CD4-positive, alpha-beta T cell treated with Interleukin-1 beta for 1 hour (primary cell): ENCODE measurements at places on chromosomes 4 and X.
A peak's percentile ranks its signal among the peaks of the same experiment; 100 is the strongest.

- DNase-seq, result no peak
Observed at GRCh38 chr4:72326692-72327632, 242.1 kb downstream of the ADAMTS3 start.

GRCh38 chrX:15465347-15465746 is 27.8 kb downstream of the PIR start:
- no peak for DNase-seq

DNA sequence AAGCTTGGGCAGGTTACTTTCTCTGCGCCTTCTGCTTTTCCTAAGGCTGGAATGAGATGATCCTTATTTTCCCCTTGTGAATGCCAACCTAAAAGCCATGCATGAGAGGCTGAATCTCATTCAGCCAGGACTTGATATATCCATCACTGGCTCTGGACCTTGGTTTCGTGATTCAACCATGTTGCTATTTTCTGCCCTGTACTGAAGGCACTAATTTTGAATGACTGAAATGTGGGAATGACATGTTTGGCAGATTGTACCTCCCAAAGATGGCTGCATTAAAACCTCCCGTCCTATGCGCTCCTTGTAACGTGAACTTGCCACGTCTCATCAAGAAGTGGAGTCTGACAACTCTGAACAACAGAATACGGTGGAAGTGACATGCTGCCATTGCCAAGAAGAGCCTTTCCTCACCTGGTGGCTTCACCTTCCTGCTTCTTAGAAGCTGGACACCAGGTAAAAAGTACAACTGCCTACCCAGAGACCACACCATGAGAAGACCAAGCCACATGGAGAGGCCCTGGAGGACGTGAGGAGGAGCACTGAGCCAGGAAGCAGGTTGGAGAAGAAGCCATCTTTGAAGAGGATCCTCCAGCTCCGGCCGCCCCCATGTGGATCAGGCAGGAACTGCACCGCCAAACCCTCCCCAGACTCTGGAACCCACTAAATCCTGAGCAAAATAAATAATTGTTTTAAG is 174.5 kb downstream of the NSUN7 start:
- peak; percentile 54 for DNase-seq

GRCh38 chr4:118270492-118270891 is 82.3 kb downstream of the PRSS12 start:
- DNase-seq, result no peak

GRCh38 chrX:24243692-24244091 is 70.2 kb downstream of the SUPT20HL2 start:
- no peak for DNase-seq

DNA sequence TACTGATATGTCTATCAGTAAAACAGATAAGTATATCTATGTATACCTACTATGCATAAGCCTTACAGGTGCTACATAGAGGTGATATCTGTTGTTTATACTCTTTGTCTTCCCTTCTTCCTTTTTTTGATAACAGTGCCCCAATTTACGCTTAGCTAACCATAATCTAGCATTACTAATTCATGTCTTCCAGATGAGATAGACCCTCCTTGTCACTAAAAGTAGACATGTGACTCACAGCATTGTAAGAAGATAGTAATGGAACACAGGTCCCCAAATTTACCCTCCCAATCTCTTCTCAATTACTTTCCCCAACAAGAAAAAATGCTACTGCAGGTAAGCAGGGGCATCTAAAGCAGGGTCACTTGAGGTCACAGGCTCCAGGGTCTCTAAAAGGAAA is 7.9 kb upstream of the NFKB1 start:
- no peak for DNase-seq

GRCh38 chrX:12329476-12329875 is 191.2 kb downstream of the FRMPD4 start:
- DNase-seq, result no peak

DNA sequence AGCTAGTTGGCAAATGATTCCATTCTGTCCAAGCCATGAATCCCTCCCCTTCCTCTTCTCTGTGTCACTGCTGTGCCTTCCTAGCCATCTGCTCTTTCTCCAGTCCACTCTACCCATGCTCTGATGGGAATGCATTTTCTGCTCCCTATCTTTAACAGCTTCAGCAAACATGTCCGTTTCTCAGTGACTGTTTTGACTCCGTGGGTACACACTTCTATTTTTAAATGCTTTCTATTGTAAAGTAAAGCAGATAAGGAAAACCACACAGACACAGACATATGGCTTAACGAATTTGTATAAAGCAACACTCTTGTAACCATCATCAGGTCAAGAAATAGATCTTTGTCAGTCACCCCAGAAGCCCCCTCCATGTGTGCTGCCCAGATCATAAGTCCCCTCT is 72.4 kb upstream of the KLHL13 start:
- no peak for DNase-seq

DNA sequence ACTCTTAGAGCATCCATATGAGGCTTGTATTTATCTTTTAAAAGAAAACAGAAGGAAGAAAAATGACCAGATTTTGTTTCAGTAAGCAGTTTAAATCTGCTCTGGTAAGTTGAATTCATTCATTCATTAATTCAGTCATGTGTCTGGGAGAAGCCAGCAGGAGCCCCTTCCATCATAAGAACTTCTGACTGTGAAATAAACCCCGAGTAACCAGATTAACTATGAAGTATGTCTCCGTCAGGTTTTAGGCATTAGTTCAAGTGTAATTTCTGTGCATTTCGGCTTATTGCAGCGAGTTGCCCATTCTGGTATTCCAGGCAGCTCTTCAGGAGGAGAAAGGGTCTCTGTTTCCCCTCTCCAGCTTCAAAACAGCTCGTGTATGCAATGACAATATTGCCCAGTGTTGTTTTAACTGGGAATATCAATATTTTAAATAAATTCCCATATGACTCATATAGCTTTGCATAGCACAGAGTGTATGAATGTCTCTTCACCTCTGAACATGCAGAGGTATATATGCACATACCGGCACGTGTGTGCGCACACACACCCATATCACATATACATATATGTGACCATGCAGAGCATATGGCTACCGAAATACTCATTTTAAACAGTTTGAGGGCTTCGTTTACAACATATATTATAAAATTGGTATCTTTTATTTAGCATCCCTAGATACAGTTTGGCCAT is 255.3 kb downstream of the BCOR start:
- no peak for DNase-seq

GRCh38 chr4:110344165-110344564 is 131.8 kb upstream of the ENPEP start:
- no peak for DNase-seq

GRCh38 chr4:168864821-168865541 is 145.1 kb downstream of the CBR4 start:
- DNase-seq, result no peak

DNA sequence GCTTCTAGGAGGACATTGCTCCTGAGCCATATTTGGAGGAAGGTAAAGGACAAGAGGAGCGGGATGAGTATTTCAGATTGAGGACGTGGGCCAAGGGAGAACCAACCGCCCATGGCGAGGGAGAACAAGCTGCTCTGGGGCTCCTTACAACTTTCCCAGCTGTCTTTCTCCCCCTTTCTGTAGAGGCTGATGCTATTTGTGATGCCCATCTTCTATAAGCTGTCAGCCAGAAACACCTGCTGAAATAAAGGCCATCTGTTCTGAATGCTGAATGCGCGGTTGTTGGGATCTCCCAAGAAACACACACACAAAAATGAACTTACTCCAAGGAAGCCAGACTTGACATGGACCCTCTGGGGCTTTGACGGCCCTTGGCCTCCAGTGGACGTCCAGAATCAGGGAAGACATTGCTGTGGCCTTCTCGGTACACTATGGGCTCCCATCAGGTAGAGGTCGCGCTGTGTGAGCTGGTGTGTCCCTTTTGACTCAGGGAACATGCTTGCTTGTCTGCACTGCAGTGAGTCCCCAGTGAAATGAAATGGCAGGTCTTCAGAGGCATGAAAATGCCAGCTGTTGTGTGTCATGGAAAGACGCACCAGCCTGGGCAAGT is 30.9 kb downstream of the RWDD4 start:
- DNase-seq, result no peak

- DNase-seq, result no peak
Observed at GRCh38 chrX:109997786-109998452, 5.0 kb upstream of the TMEM164 start.

DNA sequence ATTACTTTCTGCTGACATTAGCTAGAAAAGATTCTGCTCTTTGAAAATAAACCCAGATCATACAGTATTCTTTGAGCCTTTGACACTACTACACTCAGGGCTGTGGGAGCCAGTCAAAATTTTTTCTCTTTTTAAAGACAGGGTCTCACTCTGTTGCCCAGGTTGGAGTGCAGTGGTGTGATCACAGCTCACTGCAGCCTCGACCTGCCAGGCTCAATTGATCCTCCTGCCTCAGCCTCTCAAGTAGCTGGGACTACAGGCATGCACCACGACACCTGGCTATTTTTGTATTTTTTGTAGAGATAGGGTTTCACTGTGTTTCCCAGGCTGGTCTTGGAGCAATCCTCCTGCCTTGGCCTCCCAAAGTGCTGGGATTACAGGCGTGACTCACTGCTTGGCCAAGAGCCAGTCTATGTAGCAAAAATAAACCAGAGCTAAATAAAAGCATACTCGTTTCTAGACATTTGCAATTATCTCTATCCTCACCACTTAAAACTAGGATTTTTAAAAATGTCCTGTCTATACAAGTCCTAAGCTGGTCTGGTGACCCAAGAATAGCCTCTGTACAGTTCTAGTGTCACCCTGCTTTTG is 43.2 kb downstream of the AKAP4 start:
- no peak for DNase-seq

GRCh38 chrX:71493111-71493613 is 39.7 kb upstream of the OGT start:
- DNase-seq, result no peak

DNA sequence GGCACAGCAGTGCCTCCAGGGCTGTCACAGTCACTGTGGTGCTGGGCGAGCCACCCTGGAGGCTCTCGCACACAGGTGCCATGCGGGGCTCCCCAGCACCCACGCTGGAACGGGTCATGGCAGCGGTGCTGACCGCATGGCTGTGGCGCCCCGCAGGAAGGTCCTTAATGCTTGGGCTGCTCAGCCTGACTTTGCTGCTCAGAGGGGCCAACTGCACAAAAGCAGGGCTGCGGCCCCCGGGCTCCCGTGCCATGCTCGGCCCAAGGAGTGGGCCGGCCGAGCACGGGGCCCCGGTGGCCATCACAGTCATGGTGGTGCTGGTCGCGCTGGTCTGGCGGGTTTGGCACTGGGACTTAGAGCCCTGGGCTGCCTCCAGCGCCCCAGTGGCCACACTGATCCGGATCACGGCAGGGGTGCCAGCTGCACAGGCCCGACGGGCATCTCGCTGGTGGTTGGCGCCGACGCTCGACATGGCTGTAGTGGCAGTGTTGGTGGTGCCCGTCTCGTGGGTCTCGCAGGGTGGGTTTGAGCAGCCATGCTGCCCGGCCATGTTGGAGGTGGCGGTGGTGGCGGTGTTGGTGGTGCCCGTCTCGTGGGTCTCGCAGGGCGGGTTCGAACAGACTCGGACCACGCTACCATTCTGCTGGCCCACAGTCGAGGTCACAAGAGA is 10.2 kb upstream of the RENBP start:
- no peak for DNase-seq

DNA sequence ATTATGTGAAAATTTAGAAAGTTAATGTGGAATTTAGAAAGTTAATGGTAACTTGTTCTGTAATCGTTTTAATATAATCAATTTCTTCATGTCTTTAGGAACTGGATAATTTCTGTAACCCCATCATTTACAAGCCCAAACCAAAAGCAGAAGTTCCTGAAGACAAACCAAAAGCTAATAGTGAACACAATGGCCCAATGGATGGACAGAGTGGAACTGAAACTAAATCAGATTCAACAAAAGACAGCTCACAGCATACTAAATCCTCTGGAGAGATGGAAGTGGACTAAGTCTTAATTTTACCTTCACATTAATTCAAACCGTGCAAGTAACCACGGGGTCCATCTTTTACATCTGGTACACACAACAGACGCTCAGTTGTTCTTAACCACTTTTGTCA is 48.1 kb upstream of the PLK4 start:
- DNase-seq, result no peak

GRCh38 chrX:85326234-85327059 is 53.0 kb downstream of the POF1B start:
- DNase-seq, result no peak

- DNase-seq, result no peak
Observed at GRCh38 chr4:142404191-142404611, 441.9 kb downstream of the INPP4B start.

GRCh38 chrX:11111947-11112346 is 815 bp downstream of the HCCS start:
- no peak for DNase-seq

DNA sequence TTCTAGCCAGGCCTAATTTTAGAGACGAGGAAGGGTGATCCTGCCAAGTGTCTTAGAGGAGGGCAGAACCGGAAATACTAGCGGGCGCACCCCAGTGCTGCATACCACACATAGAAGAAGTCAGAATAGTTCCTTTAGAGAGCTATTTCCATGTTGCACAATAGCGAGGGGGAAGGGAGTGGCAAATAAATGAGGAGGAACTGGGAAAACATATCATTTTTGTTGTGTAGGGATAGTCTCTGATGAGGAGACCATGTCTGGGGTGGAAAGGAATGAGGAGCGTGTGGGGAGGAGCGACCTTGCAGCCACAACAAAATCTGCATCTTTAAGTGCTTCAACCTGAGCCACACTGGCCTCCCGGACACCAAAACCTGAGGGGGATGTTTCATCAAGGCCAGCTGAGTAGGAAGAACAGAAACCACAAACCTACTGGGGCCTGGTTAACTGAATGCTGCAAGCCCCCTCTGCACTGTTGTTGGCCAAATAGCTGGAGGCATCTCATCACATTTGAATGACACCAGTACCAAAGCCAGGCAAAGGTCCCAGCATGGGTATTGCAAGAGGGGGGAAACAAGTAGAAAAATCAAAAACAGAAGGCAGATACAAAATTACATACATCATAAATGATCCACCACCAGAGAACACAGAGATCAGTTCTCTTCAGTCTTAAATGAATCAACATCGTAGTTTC is 26.7 kb upstream of the C1QTNF7 start:
- peak; percentile 41 for DNase-seq

- DNase-seq, result no peak
Observed at GRCh38 chr4:87718217-87718835, 68.2 kb downstream of the DMP1 start.

- no peak for DNase-seq
Observed at GRCh38 chrX:121671649-121672048, 624.2 kb downstream of the GLUD2 start.

- no peak for DNase-seq
Observed at GRCh38 chrX:39576041-39576872, 521.5 kb downstream of the BCOR start.

- no peak for DNase-seq
Observed at GRCh38 chr4:37439809-37440474, 195.4 kb downstream of the NWD2 start.

- no peak for DNase-seq
Observed at GRCh38 chr4:4762909-4763821, 96.3 kb upstream of the MSX1 start.
